Urothelium cell line (cell line): ENCODE measurements at places on chromosomes 5 and 9.

DNA sequence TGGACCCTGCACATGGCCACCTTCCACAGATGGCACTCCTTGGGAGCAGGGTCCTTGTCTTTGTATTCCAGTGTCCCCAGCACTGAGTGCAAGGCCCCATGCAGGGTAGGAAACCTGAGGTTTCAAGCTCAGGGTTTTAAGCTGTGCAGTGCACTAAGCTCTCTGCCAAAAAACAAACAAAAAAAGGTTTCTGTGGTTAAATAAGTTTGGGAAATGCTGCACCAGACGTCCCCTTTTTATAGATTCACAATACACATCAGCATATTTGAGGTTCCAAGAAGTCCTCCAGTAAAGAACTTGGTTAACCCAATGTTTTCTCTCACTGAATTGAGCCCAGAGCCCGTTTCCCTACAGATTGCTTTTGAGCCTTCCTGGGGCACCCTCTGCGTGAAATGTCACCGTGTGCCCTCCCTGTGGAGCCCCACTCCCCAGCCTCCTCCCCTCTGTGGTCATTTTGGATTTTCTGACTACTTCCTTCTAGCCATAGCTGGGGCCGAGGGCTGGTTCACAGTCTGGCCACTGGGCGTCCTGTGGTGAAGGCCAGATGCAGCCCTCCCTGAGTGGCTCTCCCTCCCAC lies 17.1 kb downstream of the DELE1 start:
- DNase-seq, result no peak

DNA sequence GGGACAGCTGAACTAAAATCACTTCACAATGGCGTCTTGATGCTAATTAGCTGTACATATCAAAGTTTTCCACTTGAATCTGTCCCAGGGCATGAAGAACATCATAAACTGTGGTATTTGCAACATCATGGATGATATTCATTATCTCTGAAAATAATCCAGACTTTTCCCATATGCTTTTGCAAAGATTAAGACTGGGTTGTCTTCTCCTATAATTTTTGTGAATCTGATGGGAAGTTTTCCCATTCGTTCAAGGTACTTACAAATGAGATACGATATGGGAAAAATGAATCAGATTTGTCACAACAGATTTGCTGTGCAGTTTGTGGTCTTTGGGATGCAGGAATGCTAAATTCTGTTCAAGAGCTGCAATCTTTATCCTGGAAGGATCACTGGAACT lies 17.4 kb upstream of the ADAMTS16 start:
- no peak for DNase-seq

- DNase-seq, result peak; percentile 75
Measured at GRCh38 chr9:119968836-119969707, 599.8 kb upstream of the BRINP1 start.

GRCh38 chr5:168307925-168308584 lies 16.6 kb downstream of the WWC1 start:
- no peak for DNase-seq

GRCh38 chr5:78269088-78269703 lies 25.3 kb downstream of the AP3B1 start:
- peak; percentile 11 for DNase-seq

GRCh38 chr5:54883374-54884194 lies 101.8 kb downstream of the ESM1 start:
- DNase-seq, result no peak

DNA sequence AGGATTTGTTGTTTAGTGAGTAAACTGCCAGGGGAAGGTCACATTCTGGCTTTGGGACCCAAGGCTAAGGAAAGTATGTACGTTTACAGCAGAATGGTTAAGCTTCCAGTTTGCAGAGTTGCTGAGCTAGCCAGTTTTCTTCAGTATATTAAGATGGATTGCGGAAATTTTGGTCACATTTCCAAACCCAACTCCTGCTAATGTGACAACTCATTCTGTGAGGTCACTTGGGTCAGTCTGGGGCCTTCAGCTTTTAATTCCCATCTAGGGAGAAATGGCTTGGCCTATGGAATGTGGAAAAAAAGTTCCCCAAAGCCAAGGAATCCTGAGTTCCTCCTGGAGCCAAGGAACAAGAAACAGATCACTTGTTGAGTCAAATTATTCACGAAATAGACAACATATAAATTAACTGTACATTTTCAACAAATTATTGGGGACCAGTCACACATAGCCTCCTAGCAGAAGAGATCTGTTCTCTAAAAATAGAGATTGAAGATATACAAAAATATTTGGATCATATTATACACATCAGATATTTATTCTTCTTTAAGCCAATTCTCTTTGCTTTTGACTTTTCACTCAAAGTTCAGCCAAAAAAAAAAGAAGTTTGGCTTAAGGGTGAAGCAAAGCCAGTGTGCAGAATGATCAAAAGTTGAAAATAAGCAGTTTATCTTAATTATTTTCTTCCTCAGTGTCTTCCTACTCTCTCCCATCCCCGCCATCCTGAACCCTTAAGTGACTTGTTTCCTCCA lies 8.8 kb downstream of the KCNV2 start:
- DNase-seq, result no peak

DNA sequence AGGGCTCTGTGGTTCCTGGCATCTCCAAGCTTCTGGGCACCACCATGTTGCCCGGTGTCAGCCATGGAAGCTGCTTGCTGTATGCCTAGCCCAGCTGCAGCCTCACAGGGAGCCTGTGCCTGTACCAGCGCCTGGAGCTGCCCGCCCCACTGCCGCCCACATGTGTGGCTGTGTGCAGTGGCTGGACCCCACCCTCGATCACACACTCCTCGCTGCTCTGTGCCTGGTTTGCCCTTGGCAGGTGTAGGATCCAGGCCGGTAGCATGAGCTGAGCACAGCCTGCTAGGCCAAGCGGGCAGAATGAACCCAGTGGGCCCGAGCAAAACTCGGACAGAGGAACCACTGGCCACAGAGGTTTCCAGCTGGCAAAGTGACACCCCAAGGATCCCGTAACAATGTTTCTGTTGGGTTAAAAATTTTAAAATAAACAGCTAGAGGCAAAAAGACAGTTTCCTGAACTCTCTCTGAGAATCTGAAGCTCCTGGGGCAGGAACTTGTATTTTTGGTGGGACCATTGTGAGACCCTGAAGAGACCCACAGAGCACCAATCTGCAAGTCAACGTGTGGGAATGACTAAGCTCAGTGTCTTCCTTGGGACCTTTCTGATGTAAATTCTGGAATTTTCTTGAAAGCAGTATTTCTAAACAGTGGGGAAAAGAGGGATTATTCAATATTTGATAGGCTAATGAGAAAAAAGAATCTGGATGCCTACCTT lies 73.1 kb upstream of the CCDC112 start:
- DNase-seq, result no peak

- DNase-seq, result peak; percentile 67
Measured at GRCh38 chr9:81562231-81563019, 126.9 kb downstream of the TLE1 start.

DNA sequence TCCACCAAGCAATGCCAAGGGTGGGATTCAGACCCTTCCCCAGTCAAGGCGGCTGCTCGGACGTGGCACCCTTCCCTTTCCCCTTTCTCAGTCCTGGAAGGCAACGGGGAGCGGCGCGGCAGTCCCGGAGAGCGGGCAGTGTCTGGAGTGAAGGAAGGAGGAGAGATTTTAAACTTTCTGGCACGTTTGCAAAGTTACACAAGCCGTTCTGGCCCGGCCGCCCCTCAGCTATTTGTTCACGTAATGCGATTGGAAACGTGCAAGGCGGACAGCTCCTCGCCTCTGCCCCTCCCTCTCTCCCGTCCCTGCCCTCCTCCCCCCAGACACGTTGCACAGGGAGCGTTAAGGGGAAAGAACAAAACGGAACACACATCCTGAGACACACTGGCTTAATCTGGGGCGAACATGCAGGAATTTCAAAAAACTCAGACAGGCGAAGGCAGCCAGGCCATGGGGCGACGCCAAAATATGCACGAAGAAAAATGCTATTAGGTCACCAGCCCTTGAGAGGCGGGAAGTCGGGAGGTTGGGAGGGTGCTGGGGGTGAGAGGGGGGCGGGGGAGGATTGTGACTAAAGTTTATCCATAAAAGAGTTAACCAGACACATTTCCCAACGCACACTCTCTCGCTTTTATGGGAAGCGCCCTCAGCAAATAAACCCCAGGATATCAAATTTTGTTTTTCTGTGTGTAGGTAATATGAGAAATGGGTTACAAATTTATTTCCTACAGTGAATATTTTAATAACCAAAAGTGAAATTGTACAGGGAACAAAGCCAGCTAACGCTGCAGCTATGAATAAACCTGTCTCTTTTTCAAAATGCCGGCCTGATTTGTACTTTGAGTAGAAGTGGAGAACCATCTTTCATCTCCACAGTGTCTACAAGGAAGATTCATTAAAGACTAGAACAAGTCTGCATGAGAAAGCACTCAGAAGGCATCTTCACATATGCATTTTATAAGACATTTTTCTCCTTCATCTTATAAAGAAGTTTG lies at the start of gene LOX:
TSS of gene LOX (minus strand) at position 144 of the 995 bp plus-strand sequence. CDS start 274 bp downstream, outside the sequence.
- DNase-seq, result peak; percentile 81

- DNase-seq, result no peak
Measured at GRCh38 chr9:95635986-95636671, 119.4 kb upstream of the PTCH1 start.

DNA sequence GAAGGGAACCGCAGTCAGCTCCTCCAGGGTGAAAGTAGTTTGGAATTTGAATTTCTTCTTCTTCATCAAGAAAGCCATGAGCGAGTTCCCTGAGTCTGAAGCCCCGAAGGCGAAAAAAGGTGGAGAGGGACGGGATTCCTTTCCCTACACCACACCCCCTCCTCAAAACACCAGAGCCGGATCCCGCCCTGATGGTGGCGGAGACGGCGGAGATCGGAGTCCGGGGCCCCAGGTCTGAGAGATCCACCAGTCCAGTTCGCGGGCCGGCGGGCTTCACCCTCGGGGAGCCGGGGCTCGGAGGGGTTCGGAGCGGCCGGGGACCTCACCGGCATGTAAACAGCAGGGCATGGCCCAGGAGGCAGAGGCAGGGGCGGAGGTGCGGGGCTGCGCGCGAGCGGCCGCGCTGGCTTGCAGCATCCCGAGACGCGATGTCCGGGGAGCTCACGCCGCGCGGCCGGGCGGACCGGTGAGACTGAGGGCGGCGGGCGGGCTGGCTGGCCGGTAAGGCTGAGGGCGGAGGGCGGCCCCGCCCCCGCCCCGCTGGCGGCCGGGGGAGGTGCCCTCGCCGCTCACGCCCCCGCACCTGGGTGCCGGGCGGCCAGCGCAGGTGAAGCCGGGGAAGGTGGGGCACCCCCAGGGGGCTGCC lies 606 bp downstream of the EEIG1 start:
- DNase-seq, result peak; percentile 55

DNA sequence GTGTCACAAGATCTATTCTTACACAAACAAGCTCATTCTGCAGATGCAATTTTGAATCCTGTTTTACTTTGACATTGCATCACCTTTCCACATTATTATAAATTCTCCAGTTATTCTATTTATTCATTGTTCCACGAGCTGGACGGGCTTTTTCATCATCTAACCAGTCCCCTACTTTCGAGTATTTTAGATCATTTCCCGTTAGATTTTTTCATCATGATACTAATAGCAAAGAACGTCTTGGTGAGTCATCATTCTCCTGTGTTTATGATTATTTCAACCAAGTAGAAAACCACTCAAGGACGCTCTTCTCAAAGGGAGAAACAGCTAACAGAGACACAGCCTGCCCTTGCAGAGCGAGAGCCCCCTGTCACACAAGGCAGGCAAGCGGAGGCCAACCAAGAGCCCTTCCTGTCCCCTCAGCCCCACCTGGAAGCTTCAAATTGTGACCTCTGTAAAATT lies 15.1 kb downstream of the BBLN start:
- no peak for DNase-seq

- peak; percentile 75 for DNase-seq
Measured at GRCh38 chr5:65062469-65063083, 293.8 kb downstream of the CWC27 start.

DNA sequence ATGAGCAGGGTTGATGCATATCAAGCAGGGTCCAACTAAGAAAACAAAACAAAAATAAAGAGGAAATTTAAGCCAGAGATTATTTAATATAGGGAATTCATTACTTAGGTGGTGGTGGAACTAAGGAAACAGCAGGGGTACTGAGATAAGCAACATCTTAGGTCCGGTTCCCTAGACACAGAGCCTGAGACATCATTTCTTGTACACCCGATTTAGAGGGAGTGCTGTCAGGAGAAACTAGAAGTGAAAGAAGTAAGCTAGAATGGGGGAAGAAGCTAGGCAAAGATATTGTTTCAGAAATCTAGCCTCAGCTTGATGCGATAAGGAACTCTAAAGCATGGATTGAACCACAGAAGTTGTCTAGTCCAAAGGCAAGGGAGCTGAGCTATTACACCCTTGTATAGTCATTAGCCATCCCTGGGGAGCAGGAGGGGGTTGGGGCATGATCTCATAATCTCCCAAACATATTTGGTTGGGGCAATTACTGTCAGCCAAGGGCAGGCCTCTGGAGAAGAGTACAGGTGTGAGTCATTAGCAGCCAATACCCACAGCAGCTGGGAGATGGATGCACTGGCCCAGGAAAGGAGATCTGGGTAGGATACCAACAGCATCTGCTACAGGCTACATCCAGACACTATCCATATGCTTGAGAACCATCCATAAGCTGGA lies 194.5 kb downstream of the ARL15 start:
- DNase-seq, result peak; percentile 9

- no peak for DNase-seq
Measured at GRCh38 chr9:121830441-121831140, 179.2 kb downstream of the DAB2IP start.

- DNase-seq, result no peak
Measured at GRCh38 chr5:151001436-151001835, 19.0 kb upstream of the GPX3 start.

- DNase-seq, result peak; percentile 41
Measured at GRCh38 chr5:68318955-68319705, 103.6 kb downstream of the PIK3R1 start.

GRCh38 chr5:38319491-38319890 lies 61.1 kb downstream of the EGFLAM start:
- peak; percentile 23 for DNase-seq
